ENCODE measurements at places on chromosomes 5 and 9. TPM values are rescaled to one million over a fixed set of nuclear protein-coding genes. Genes with fewer than 3 reads are reported as not detected.

The TRAF2 gene
- 5.4 TPM for total RNA-seq

DNA sequence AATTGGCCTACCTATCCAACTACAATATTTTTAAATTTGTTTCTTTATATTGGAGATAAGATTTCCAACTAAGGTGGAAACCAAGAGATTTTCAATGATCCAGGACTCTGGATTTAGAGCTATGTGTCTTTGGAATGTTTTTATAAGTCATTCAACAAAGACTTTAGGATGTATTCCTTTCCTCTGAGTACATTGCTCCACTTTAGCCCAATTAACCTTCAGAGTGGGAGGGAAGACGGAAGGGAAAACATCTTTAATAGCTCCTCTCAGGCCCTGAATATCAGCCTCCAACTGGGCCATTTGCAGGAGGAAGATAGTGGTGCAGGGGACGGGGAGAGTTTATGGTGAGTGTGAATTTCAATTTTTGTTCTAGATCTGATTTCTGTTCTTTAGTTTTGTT is 239.2 kb downstream of the PIK3R1 start:
- no peaks in the 10 kb centered on the region for H3K4me1 ChIP-seq
- H3K36me3 ChIP-seq, result no peaks in the 10 kb centered on the region
- DNase-seq, result no peak
- H3K27me3 ChIP-seq, result no peaks in the 10 kb centered on the region

The ANAPC2 gene
- 20.4 TPM for total RNA-seq

DNA sequence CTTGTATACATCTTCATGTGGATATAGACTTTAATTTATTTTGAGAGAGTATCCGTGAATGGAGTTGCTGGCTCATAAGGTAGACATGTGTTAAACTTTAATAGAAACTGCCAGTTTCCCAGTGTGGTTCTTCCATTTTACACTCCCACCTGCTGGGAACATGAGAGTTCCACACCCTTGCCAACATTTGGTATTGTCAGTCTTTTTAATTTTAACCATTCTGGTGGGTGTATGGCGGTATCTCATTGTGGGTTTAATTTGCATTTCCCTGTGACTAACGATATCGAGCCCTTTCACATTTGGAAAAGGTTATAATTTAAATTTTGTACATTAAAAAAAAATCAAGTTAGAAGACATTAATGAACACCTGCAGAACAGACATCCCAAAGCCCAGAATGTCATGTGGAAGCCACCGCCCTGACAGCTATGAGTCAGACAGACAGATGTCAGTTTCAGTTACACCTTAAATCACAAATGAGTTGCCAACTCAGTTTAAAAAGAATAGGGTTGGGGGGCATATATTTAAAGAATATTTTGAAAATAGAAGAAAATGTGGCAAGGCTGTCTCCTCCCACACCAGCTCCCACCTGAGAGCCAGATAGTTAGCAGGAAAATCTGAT is 36.9 kb downstream of the ANKRD33B start:
- H3K36me3 ChIP-seq, result no peaks in the 10 kb centered on the region
- peak overlapping the region; percentile 42 for H3K27ac ChIP-seq
- H3K4me1 ChIP-seq, result peaks cover 21% of the 10 kb centered on the region
- H3K4me3 ChIP-seq, result no peak overlapping the region
- no peak for DNase-seq

- H3K4me1 ChIP-seq, result peaks cover 13% of the 10 kb centered on the region
- H3K27me3 ChIP-seq, result peaks cover 6% of the 10 kb centered on the region
- DNase-seq, result peak; percentile 91
- peaks cover 2% of the 10 kb centered on the region for H3K36me3 ChIP-seq
Observed at GRCh38 chr9:125745018-125745417, 2.2 kb upstream of the PBX3 start.

- no peak overlapping the region for H3K27ac ChIP-seq
- DNase-seq, result peak; percentile 66
- H3K4me1 ChIP-seq, result no peaks in the 10 kb centered on the region
- no peaks in the 10 kb centered on the region for H3K36me3 ChIP-seq
- H3K27me3 ChIP-seq, result no peaks in the 10 kb centered on the region
- no peak overlapping the region for H3K4me3 ChIP-seq
Observed at GRCh38 chr9:79817438-79818004, 245.8 kb downstream of the TLE4 start.

The OTULINL gene
- total RNA-seq, result 4.2 TPM

The CCIN gene
- 0.62 TPM for total RNA-seq

The IFNA16 gene
- not detected for total RNA-seq

DNA sequence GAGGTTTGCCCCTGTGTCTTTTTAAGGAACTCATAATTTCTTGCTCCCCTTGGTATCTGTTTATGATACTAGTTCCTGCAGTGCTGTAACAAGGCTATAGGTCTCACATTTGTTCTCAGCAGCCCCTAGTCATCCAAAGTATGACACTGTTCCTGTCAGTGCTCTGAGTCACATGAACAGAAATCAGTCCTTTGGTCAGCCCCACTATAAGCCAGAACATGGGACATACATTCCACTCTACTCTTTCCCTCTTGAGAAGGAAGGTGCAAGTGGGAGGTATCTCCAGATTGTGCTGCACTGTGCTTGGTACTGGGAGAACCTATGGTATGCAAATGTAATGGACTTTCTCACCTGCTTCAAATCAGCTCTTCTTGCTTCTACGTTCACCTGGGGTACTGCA is 87.0 kb downstream of the IARS1 start:
- H3K4me1 ChIP-seq, result no peaks in the 10 kb centered on the region
- H3K4me3 ChIP-seq, result no peak overlapping the region
- H3K36me3 ChIP-seq, result peaks cover 21% of the 10 kb centered on the region
- no peak overlapping the region for H3K27ac ChIP-seq
- H3K27me3 ChIP-seq, result no peaks in the 10 kb centered on the region

DNA sequence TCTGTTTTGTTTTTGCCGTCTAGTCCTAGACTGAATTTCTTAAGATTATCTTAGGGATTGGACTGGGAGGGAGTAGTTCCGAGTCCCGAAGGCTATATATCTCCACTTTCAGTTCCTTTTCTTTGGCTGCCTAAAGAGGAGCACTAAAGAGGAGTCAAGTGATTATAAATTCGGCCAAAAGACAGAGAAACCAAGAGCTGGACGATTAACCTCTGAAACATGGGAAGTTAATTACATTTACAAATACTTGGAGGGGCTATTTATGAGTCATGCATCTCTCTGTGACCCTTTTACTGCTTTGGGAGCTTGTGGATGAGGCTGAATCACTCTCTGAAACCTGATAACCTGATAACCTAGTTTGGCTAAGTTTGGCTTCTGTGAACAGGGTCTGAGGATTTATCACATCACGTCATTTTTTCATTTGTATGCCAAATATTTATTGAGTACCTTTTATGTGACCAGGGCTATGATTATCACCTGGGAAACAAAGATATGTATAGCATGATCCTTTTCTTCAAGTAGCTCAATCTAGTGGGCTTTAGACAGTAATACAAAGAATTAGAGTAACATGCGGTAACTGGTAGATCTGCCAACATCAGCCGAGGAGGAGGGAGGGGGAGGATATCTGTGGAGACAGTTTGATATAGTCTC is 180.9 kb downstream of the CD180 start:
- H3K4me3 ChIP-seq, result no peak overlapping the region
- H3K4me1 ChIP-seq, result peaks cover 11% of the 10 kb centered on the region
- H3K36me3 ChIP-seq, result no peaks in the 10 kb centered on the region
- H3K27ac ChIP-seq, result peak overlapping the region; percentile 73
- H3K27me3 ChIP-seq, result no peaks in the 10 kb centered on the region
